Mesenchymal stem cell (in vitro differentiated cells and primary cell): ENCODE measurements at places on chromosomes 2 and 18.
A peak's percentile ranks its signal among the peaks of the same experiment; 100 is the strongest.

GRCh38 chr18:75854174-75854573 is 426.7 kb upstream of the SMIM21 start:
- no peak for DNase-seq

GRCh38 chr18:63346031-63346430 is 21.0 kb downstream of the KDSR start:
- no peak for DNase-seq

GRCh38 chr2:45011621-45012602 is 2.7 kb upstream of the SIX2 start:
- no peak for DNase-seq

DNA sequence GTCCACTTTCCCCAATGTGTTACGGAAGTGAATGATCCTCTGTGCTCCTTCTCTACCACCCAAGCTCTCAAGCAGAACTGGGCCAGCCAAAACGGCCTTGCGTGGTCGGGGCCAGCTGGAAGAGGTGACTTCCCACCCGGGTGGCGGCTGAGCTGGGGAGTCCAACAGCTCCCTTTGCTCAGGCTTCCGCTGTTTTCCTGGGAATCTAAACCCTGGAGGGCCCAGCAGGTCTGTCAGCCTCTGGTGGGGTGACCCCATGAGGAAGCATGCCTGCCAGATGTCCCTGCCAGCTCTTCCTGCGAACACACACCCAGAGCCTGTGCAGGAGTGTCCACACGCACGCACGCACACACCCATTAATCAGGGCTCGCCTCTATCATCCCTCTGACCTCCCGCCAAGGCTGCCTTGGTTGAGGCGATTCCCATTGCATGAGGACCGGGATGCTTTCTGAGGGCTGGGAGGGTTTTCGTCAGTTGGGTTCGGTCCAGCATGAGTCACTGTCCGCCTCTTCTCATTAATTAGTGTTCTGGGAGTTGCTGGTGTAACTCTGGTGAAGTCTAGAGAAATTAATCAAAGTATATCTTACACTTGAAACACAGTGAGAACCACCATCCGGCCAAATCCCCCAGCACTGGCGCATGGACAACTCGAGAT is 90.6 kb downstream of the TWIST2 start:
- peak; percentile 75 for DNase-seq

GRCh38 chr2:169975221-169975620 is 148.0 kb downstream of the UBR3 start:
- no peak for DNase-seq

DNA sequence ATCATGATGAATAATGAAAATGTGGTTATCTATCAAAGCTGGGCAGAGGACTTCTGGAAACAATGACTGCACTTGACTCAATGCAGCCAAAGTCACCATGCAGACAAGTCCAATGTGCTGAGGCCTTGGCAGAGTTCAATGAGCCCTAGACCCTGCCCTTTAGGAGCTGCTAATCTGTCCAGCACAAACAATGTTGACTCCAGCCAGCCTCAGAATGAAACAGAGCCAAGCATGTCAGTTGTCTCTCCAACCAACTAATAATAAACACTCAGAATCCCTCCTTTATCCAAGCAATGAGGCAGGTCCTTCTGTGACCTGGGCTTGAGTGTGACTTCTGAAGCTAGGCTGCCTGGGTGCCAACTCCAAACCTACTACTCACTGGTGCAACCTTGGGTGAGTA is 270.6 kb downstream of the BCL11A start:
- no peak for DNase-seq
